NCI-H69 (cell line): ENCODE measurements at places on chromosomes 12 and 14.
A peak's percentile ranks its signal among the peaks of the same experiment; 100 is the strongest.

GRCh38 chr12:58323676-58324075, 382.3 kb downstream of the ATP23 start:
- no peak for DNase-seq

DNA sequence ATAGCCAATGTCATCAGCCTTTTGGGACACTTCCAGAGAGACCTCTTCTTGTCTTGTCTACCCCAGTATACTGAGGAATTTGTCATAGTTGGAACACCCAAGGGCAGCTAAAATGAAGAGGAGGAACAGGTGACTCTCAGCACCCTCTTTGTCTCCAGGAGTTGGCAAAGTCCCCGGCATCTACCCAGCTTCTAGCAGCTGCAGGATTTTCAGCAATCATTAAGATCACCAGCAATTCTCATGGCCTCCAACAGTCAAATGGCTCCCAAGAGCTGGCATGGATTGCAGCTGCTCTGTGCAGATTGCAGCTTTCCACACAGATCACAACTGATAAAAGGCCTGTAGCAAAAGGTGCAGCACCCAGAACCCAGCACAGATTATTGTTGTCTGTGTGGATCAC, 32.9 kb downstream of the RERGL start:
- no peak for DNase-seq

GRCh38 chr12:25025260-25025659, 76.4 kb upstream of the BCAT1 start:
- peak; percentile 33 for DNase-seq

DNA sequence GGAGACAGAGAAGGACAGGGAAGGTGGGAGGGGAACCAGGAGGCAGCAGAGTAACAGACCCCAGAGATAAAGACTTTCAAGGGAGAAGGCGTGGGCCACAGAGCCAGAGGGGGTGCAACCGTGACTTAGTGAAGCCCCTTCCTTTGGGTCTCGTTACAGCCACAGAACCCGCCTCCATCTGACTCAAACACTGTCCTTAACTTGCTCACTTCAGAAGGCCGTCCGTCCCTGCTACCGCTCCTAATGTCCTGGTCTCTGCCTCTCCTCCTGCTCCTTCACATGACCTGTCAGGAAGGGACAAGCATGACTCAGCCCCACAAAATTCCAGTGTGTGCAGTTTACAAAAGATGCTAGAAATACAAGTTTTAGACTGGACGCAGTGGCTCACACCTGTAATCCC, 18.0 kb downstream of the RIMBP2 start:
- no peak for DNase-seq

DNA sequence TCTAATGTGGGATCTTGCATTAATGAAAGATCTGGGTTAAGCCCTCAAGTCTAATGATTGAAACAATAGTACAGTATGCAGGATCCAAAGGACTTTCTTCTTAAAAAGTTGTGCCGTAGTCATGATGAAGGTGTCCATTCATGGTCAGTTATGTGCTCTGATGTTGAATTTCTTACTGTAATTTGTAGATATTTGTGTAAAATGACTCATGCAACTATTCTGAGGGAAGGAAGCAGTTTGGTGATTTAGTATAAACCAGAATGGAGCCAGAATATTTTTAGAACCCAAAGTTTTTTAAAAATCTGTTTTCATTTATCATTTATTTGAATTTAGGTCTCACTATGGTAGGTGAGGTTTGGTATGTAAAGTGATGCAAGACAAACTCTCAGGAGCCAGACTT, 151.2 kb downstream of the AKAP6 start:
- DNase-seq = no peak

DNA sequence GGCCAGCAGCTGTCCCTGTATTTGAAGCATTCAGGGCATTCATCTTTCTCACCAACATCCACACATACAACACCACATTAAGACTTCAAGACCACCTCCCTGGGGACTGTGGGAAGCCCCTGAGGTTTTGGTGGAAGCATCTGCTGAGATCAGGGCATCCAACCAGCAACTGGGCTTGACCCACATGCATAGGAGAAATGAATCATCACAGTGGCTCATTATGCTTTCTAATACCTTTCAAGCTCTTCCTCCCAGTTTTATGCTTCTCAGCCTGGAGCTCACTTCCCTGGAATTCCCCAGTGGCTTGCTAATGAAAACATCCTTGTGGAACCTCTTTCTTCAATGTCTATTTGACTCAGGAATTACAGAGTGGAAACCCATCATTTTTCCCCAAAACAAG, 21.4 kb upstream of the CMKLR1 start:
- DNase-seq = no peak

- DNase-seq = peak; percentile 30
Measured at GRCh38 chr12:75641031-75641780, 129.8 kb upstream of the KRR1 start.

DNA sequence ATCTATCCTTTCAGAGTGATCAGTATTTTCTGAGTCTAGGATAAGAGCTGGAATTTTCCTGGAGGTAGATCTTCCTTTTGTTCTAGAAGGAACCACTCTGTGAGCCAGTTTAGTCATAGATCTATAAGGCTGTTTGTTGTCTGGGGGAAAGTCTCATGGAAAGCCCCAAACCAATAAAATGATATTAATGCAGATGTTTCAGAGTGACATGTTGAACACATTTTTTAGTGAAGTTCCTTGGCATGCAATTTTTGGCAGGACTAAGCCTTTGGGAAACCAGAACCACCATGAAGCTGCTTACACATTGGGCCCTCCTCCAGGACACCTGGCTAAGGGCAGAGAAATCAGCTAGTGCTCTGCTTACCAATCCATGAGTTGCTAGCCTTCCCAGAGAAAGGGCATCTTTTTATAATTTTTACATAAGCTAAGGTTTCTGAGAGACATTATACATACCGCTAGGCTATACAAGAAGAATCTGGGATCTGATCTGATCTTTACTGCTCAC, 101.5 kb upstream of the PCED1B start:
- no peak for DNase-seq

GRCh38 chr14:55107766-55108554, 21.1 kb upstream of the LGALS3 start:
- DNase-seq = peak; percentile 12

DNA sequence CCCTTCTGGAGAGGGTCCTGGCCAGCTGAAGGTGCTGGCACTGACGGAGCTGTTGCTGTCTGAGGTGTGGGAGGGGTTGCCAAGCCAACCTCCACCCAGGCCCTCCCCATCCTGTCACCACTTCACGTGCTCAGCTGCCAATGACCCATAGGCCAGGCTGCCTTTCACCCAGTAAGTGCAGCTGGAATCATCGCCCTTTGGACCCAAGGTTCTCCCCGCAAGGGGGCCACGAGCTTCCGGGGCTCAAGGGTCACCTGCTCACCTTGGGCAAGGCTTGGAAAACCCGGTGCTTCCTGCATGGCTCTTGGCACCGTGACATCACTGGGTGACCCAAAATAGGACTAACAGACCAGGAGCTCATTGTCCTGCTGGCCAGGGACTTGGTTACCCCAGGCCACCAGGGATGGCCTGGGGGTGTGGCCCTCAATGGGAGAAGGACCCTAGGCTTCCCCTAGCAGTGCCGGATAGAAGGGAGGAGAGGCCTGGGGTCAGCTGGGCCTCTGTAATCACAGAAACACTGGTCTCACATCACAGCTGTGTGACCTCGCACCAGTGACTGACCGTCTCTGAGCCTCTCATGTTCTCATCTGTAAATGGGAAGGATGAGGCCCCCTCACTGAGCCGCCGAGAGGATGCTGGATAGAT, 51.3 kb downstream of the CCDC85C start:
- no peak for DNase-seq

DNA sequence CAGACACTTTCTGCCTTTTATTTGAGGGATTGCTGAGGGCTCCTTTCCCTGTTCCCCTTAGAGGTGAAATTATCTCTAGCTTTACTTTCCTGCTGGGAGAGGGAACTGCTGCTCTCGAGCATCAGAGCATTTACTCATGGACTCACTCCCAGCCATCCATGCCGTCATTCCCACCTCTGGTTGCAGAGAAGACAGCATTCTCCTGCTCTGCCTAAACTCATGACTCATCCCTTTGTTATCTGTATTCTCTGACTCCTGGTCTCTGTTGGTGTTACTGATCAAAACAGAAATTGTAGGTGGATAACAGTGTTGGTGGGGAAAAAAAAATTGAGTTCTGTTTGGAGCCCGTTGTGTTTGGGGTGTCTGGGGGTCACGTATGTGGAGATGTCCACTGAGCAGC, 159.3 kb downstream of the TTC8 start:
- no peak for DNase-seq

- DNase-seq = no peak
Measured at GRCh38 chr14:69321601-69322330, 61.8 kb downstream of the GALNT16 start.

DNA sequence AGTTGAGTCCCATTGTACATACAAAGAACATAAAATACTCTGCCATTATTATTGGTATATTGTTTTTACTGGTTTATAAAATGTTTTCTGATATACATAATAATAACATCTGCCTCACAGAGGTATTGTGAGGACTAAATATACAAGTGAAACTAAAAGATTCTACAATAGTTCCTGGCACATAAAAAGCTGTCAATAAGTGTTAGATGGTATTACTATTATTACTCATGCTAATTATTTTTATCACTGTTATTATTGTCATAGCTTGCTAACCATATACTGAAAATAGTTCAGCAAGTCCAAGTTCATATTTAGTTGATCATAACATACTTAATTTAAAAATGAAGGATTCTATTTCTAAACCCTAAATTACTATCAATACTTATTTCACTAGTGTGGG, 34.4 kb downstream of the BTG1 start:
- no peak for DNase-seq

DNA sequence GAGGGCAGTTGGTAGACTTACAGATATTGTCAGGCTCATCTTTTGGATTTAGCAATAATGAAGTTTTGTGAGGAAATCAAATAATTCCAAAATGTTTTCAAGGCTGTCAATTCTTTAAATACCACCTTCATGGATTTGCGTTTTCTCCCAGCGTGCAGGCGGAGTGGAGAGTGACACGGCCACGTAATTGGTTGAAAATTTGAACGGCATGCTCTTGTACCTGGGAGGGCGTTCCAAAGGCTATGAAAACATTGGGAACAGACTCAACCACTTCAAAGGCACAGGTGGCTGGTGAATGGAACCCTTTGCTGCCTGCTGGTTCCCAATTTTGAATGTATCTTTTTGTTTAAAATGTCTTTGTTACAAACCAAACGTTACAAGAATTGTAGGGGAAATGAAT, 12.4 kb downstream of the SMIM41 start:
- peak; percentile 44 for DNase-seq

GRCh38 chr12:102616692-102617091, 136.3 kb upstream of the IGF1 start:
- DNase-seq = no peak

DNA sequence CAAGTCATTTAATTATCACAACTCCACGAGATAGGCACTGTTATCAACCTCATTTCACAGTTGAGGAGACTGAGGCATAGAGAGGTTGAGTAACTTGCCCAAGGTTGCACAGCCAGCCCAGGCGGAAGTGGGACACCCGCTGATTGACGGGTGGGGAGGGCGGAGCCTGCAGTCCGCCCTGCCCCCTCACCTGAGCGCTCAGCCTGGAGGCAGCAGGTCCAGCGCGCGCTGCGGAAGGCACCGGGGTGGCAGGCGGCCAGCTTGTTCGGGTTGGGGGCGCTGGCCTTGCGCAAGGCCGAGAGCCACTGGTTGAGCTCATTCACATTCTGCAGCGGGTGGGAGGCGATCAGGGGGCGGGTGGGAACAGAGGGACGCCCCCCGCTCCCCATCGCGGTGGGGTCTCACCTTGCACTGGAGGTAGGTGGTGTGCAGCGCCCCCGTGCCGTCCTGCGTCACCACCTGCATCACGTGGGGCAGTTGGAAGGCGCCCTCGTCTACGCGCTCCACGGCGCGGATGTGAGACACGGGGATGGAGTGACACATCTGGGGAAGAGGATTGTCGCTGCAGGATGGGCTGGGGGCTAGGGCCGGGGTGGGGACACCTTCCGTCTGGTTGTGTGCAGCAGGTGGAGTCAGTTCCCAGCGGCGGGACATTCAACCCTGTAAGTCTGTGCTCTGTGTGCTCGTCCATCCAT, 31.7 kb downstream of the RASAL1 start:
- peak; percentile 93 for DNase-seq

- DNase-seq = no peak
Measured at GRCh38 chr12:18886962-18887361, 149.0 kb downstream of the CAPZA3 start.

DNA sequence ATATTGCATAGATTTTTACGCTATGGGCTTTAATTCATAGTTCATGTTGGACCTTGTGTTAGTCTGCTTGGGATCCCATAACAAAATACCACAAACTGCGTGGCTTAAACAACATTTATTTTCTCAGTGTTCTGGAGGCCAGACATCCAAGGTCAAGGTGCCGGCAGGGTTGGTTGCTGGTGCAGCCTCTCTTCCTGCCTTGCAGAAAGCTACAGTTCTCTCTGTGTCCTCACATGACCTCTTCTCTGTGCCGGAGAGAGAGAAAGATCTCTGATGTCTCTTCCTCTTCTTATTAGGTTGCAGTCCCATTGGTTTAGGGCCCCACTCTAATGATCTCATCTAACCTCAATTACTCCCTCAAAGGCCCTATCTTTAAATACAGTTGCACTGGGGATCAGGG, 170.5 kb downstream of the IPO8 start:
- no peak for DNase-seq

- DNase-seq = no peak
Measured at GRCh38 chr12:48420039-48420775, 52.2 kb upstream of the ANP32D start.

DNA sequence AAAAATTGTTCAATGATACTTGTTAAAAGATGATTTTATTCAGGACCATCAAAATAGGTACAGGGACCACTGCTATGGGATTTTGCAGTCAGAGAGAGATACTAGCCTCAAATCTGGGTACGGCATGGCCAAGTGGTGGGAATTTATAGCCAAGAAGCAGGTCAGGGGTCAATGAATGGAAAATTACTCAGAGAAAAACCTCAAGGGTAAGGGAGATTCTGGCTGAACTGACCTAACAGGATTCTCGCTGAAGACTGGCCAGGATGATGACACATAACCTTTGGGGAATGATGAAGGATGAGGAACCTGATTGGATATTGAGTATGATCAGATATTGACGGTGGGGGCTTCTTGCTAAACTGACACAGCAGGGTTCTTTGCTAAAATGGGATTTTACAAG, 32.7 kb downstream of the DEPDC4 start:
- no peak for DNase-seq

GRCh38 chr12:101637936-101638335, 43.2 kb downstream of the MYBPC1 start:
- no peak for DNase-seq

- DNase-seq = no peak
Measured at GRCh38 chr14:55458800-55459515, 18.5 kb upstream of the TBPL2 start.
